ENCODE measurements at places on chromosomes 7 and 10. TPM values are rescaled to one million over a fixed set of nuclear protein-coding genes. Genes with fewer than 3 reads are reported as not detected.

Gene MICALL2
- total RNA-seq, result 5.6 TPM

Gene MPP7
- total RNA-seq, result 11.8 TPM

Gene GPC2
- 53.3 TPM for total RNA-seq

Gene DHTKD1
- 44.8 TPM for total RNA-seq

Gene MBLAC1
- 2.7 TPM for total RNA-seq

Gene SPDYE9
- total RNA-seq, result not detected

Gene TUBB8
- total RNA-seq, result 0.46 TPM

Gene CNPY1
- not detected for total RNA-seq

Gene SPDYE16
- total RNA-seq, result 0.51 TPM

Gene CCM2
- total RNA-seq, result 33.8 TPM

Gene GHRHR
- total RNA-seq, result not detected

Gene HOXA4
- 37.6 TPM for total RNA-seq

Gene NPSR1
- total RNA-seq, result not detected

Gene GSTO2
- total RNA-seq, result 8.2 TPM

Gene LLCFC1
- not detected for total RNA-seq

Gene MRPS17
- total RNA-seq, result 20.1 TPM

Gene AGMO
- total RNA-seq, result 1.0 TPM

Gene AOAH
- 0.92 TPM for total RNA-seq

Gene HMX3
- not detected for total RNA-seq

Gene ANKRD7
- total RNA-seq, result not detected

Gene CYP2E1
- total RNA-seq, result 0.62 TPM

Gene ZNF467
- 16.7 TPM for total RNA-seq

All from type B pancreatic cell (in vitro differentiated cells).